ENCODE measurements at places on chromosomes 2 and 18.

GRCh38 chr2:26578581-26578980 is 62.6 kb downstream of the CIB4 start:
- DNase-seq, result no peak

DNA sequence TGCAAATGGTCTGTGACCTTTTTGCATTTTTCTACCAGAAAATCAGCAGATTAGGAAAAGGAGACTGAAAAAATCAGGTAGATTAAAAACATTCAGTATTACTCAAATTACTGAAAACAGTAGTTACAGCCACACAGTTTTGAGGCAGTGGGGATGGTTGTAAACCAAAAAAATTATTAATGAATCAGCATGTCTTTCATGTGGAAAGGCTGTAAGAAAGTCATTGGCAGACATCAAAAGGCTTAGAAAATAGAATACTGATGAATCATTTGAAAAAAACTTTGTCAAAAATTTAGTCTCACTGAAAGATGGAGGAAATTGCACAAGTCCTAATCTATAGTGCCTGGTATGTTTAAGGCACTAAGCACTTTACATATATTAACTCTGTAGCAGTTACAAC is 133.9 kb upstream of the GCFC2 start:
- DNase-seq, result no peak

DNA sequence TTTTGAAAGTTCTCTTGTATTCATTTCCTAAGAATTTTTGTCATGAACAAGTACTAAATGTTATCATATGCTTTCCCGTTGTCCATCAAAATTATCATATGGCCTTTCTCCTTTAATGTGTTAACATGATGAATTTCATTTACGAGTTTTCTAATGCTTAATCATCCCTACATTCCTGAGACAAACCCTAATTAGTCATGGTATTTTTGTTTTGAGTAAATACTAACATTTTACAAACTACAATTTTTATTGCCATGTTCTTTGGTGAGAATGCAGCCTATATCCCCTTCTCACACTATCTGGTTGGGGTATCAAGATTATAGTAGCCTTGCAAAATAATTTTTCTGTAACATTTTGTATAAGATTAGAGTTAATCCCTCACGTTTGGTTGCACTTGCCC is 14.5 kb downstream of the SMAD2 start:
- DNase-seq, result no peak

GRCh38 chr2:149099298-149099697 is 60.8 kb downstream of the LYPD6B start:
- no peak for DNase-seq

DNA sequence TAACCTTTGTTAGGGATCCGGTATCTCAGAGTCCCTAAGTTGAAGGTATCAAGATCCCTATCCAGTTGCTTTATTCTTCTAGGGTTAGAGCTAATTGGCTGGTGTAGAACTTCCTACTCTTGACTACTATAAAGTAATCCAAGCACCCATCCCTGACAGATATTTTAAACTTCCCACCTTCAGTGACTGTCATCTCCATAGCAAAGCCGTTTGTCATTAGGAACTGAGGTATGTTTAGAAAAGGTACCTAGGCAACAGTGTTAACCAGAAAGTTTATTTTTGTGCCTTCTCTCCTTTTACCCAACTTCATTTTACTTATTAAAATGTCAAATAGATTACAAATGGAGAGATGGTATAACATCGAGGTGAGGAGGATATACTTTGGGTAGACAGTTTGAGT is 4.5 kb downstream of the FAM117B start:
- DNase-seq, result no peak

DNA sequence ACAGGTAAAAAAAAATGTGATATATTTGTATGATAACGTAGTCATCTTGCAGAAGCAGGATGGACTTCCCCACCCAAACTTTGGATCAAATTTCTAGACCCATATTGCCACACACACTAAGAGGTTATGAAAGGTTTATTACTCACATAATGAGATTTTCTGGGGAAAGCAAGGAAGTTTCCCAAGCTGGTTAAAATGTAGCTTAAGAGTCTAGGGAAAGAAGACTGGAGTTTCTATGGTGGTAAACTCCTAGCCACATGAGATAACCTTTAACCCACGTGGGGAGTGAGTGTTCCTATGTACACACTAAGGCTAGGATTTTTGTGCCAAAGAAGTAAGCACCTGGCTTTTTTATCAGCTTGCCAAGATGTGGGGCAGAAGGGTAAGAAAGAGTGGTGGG is 335.7 kb upstream of the UBE2E3 start:
- peak; percentile 13 for DNase-seq

GRCh38 chr2:224325941-224326340 is 76.0 kb downstream of the FAM124B start:
- DNase-seq, result no peak

DNA sequence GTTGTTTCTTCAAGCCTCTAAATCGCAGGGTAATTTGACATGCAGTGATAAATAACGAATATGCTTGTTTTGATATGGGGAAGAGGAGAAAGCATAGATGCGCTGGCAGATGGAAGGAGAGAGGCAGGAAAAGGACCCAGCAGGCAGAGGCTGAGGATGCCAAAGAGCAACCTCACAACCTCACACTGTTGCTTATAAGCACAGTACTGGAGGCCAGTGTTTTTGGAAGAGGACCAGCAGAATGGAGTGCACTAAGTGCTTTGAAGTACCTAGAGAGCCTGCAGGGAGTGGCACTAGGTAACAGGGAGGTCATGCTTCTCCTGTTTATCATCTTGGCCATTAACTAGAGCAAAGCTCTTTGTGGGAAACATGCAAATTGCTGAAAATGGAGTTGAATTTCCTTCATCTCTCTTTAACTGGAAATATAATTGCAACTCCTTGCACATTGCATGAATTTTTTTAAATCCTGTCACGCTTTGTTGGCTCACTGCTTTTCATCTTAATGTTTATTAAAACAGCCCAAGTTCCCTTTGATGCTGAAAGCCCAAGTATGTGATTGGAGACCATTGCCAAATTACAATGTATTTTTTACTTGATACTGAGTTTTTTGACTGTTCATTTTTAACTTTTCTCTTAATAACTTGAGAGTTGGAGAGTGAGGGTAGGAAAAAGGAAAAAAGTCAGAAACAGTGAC is 236.4 kb downstream of the LRRTM1 start:
- no peak for DNase-seq

DNA sequence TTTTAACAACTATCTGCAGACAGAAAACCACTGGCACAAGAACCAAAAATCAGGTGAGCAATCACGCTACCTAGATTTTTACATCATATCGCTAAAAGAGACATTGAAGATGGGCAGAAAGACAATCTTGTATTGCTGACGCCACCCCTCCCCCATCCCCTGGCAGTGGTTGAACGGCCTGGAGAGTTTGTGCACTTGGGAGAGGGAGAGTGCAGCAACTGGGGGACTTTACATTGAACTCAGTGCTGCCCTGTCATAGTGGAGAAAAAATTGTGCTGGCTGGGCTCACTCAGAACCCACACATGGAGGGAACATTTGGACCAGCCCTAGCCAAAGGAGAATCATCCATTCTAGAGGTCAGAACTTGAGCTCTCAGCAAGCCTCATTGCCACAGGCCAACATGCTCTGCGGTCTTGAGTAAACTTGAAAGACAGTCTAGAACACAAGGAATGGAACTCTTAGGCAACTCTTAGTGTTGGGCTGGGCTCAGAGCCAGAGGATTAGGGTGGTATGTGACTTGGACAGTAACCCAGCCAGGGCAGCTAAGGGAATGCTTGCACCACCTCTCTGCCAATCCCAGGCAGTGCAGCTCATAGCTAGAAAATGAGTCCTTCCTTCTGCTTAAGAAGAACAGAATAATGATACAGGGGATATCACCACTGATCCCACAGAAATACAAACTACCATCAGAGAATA is 220.0 kb upstream of the CYP26B1 start:
- DNase-seq, result peak; percentile 52

DNA sequence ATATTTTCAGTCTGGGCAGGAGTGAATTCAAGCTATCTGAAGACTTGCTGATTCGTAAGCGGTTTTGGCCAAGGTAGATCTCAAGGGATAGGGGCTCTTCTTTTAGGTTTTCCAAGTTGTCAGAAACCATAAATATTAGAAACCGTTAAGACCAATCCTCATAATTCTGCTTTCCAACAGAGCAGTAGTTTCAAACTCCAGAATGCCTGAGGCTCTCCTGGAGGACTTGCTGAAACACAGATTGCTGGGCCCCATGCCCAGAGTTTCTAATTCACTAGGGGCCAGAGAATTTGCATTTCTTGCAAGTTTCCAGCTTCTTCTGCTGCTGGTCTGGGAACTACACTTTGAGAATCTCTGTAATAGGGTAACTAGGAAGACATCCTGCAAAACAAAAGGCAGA is 1855.7 kb upstream of the CELF4 start:
- no peak for DNase-seq

DNA sequence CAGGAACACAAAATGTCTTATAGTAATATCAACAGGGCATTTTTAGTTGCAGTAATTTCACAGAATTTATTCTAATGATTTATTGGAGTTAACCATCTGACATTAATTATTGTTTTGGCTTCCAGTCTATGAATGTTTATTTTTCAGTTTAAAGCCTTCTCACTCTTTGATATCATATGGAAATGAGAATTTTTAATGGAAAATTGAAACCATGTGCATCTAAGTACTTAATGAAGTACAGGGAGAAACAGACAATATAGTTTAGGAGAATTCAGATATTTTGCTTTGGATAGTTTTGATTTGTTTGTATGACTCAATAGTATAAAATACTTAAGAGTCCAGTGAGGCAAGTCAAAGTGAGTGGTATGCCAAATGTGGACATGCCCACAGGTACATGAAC is 126.1 kb downstream of the OLA1 start:
- no peak for DNase-seq

GRCh38 chr2:132253496-132254305 is 91.9 kb upstream of the ANKRD30BL start:
- no peak for DNase-seq

GRCh38 chr2:169659320-169659719 is 34.9 kb downstream of the CFAP210 start:
- DNase-seq, result peak; percentile 52

DNA sequence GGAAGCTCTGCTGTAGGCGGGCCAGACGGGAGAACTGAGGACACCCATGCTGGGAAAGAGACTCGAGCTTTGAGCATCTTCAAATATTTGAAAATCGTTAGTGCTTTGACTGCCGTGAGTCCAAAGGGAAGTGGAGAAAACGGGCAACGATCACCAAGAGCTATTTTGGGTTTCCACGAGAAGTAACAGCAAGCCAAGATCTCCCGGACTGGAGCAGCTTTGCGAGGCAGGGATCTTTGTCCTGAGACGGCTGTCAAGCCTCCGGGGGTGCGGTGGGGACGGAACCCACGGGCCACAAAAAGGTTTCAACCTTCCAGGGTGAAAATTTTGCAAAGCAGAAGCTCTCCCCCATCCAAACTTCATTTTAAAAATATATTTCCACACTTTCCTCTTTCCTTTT is 195.8 kb downstream of the NDUFA10 start:
- DNase-seq, result no peak

GRCh38 chr2:175030380-175031271 is 25.4 kb upstream of the CHN1 start:
- DNase-seq, result peak; percentile 77

DNA sequence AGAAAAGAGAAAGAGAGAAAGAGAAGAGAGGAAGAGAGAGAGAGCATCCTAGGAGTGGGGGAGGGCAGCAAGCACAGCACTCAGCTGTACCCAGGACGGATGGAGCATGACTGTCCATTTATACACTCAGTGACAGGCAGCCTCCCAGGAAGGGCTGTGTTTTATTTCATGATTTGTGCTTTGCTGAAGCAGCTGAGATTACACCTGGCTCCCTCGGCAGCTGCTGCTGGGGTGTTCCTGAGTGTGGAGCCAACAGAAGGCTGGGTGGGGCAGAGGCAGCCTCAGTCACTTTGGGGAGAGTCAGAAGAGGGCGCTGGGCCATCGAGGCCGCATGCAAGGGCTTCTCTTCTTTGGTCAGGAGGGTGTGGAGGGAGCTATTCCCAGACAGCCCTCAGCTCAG is 47.8 kb upstream of the TEX51 start:
- no peak for DNase-seq

GRCh38 chr2:8684878-8685696 is 3.2 kb downstream of the ID2 start:
- peak; percentile 64 for DNase-seq

- DNase-seq, result peak; percentile 21
Measured at GRCh38 chr2:65974067-65974723, 460.7 kb upstream of the MEIS1 start.

GRCh38 chr18:9038277-9038871 is 64.1 kb upstream of the NDUFV2 start:
- DNase-seq, result no peak

GRCh38 chr2:2036686-2037085 is 292.4 kb upstream of the PXDN start:
- DNase-seq, result no peak

GRCh38 chr2:2183176-2183575 is 147.9 kb downstream of the MYT1L start:
- no peak for DNase-seq

DNA sequence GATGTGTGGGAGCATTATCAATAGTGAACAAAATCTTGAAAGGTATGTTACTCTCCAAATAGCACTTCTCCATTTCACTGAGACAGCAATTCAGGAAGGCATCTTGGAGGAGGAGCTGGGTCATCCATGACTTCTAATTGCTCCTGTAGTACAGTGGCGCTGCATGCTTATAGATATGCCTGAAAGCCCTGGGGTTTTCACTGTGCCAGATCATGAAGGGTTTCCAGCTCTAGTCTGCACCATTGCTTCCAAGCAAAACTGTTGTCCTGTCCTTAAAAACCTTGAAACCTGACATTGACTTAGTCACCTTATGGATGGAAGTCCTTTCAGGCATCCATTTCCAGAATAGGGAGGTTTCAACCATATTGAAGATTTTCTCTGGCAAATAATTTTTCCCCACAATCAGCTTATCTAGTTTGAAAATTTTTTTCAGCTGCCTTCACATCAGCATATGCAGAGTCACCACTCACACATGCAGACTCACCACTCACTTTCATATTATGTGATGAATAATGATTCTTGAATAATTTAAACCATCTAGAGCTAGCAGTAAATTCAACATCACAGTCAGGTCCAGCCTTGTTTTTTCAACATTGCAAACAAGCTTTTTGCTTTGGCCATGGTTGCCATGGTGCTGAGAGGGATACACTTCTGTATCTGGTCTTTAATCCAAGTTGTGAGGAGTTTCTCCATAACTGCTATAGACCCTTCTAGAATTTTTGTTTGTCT is 297.1 kb downstream of the CLIP4 start:
- no peak for DNase-seq

- DNase-seq, result no peak
Measured at GRCh38 chr2:132617989-132618388, 52.0 kb downstream of the LYPD1 start.

- no peak for DNase-seq
Measured at GRCh38 chr2:109575373-109575772, 38.4 kb downstream of the SEPTIN10 start.

DNA sequence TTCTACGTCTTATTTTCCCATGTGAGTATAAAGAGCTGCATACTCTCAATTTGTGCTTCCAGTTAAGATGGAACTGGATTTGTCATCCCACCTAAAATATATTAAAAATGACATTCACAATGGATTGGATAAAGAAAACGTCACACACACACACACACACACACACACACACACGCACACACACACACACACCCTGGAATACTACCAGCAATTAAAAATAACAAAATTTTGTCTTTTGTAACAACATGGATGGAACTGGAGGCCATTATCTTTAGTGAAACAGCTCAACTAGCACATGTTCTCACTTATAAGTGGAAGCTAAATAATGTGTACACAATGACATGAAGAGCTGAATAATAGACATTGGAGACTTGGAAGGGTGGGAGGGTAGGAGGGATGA is 3.8 kb upstream of the QPCT start:
- no peak for DNase-seq
